ENCODE measurements at places on chromosomes 11 and 22.

GRCh38 chr22:24161909-24162308, 19.4 kb upstream of the SUSD2 start:
- no peak for DNase-seq

DNA sequence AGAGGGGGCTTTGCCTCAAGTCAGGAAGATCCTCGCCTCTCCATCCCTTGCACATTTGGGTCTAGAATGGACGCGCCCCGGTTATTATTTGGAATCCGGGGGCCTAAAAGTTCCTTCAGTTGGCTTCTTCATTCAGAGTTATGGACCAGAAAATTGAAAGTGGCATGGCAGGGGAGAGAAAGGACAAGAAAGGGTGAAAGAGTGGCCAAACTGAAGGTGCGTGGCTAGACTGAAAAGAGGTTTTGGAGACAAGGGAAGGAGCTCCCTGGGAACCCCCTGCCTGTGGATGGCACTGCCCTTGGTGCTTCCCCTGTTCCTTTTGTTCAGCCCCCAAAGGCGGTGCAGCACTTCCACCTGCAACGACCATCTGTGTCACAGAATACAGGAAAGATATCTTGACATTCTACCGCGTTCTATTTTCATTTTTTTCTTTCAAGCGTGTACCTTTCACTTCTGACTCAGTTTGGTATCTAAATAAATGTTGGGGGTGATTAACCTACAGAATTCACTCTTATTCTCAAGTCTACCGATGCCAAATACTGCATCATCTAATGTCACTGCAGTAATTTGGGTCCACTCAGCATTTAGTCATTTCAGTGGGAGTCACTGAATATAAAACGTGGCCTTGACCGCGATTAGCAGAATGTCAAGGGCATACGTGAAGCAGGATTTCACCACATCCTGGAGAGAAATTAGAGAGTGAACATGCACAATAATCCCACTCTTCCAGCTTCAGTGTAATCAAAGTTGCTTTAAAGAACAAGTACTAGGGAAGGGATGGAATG, 88.1 kb upstream of the ARHGAP32 start:
- DNase-seq = no peak

- no peak for DNase-seq
Measured at GRCh38 chr11:59184691-59185339, 12.9 kb downstream of the DTX4 start.

DNA sequence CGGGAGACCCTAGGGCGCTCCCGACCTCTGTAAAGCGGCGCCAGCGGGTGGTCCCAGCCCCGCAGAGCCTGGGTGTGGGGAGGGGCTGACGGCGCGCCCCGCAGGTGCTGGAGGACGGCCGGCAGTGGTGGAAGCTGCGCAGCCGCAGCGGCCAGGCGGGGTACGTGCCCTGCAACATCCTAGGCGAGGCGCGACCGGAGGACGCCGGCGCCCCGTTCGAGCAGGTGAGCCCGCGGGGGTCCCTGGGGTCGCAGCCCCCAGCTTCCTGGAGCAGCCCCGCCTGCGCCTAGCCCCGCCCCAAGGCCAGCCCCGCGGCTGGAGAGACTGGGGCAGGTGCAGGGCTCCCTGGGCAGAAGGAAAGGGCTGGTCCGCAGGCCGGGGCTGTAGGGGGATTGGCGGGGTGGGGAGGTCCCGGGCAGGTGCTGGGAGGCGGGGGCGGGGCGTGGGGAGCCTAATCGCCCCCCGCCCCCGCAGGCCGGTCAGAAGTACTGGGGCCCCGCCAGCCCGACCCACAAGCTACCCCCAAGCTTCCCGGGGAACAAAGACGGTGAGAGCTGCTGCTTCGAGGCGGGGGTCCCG, 19.7 kb downstream of the EPS8L2 start:
- DNase-seq = no peak

DNA sequence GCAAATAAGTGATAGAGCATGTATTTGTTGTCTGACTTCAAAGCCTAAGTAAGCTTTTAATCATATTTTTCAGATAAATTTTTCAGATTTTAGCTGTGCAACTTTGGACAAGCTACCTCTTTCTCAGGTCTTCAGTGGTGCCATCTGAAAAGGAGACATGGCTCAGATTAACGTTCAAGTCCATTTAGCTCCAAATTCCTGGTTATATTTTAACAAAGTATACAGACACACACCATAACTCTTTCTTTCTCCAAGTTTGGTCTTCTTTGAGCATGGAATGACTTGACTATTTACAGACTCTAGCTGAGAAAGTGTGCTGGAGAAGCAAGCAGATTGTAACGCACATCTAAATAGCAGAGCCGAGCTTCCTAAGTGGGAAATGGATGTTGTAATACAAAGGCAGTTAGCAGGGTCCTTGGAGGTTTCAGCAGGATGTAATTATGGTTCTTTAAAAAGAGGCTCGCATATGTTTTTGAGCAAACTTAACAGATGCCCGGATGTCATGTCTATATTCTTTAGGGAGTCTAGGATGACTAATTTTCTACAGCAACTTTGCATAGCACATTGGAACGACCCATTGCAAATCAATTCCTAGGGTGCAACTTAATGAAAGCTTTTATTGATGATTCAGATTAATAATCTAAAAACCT, 128.1 kb upstream of the E2F8 start:
- DNase-seq = no peak

- DNase-seq = peak; percentile 75
Measured at GRCh38 chr11:10322830-10323792, 18.2 kb downstream of the ADM start.

GRCh38 chr11:4539603-4540219, 5.3 kb upstream of the OR52M1 start:
- DNase-seq = peak; percentile 51

DNA sequence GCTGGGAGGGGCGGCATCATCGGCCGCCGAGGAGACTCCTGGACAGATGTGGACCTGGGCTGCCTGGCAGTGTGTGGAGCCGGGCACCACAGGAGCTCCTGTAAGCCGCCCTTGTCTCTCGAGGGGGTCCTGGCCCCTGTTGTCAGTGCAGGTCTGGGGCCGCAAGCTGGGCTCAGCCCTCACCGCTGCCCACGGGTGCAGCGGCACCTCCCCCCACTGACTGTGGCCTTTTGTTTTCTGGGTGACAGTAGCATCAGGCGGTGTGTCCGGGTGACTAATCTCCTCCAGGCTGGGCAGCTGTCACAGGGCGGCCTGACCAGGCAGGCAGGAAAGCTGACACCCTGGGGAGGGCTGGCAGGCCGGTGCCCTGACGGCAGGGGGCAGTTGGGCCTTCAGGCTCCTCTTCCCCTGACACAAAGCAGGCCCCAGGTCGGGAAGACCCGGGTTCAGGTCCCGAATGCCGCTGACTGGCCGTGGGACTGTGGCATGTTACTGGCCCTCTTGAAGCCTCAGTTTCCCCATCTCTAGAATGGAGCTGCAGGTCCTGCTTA, 16.3 kb downstream of the DGKZ start:
- no peak for DNase-seq

GRCh38 chr11:3616721-3617460, 24.9 kb downstream of the ART5 start:
- DNase-seq = no peak

DNA sequence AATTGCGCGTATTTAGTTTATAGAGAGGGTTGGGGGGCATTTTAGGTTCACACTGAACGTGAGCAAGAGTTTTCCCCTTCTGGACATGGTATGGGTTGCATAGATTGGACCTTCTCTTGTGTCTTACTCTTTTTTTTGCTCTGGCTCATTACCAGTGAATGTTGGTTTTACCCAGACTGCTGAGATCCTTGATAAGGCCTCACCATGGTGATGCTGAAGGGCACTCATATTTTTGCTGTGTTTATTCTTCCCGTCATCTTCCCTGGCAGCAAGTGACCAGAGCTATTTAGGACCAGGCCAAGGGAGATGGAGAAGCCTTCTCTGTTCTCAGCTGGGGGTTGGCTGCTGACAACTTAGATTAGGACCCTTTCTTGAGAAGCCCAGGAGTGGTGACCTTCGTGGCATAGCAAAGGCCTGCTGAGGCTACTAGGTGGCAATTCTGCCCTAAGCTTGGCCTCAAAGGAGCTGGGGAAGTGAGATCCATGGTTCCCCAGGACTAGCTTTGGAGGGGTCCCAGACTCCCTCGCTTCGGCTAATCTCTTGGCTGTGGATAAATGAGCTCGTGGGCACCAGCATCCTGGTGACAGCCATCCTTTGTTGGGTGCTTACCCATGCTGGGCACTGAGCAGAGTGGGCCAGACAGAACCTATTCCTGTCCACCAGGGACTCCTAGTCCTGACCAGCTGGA, 47.3 kb downstream of the GRIK4 start:
- no peak for DNase-seq

DNA sequence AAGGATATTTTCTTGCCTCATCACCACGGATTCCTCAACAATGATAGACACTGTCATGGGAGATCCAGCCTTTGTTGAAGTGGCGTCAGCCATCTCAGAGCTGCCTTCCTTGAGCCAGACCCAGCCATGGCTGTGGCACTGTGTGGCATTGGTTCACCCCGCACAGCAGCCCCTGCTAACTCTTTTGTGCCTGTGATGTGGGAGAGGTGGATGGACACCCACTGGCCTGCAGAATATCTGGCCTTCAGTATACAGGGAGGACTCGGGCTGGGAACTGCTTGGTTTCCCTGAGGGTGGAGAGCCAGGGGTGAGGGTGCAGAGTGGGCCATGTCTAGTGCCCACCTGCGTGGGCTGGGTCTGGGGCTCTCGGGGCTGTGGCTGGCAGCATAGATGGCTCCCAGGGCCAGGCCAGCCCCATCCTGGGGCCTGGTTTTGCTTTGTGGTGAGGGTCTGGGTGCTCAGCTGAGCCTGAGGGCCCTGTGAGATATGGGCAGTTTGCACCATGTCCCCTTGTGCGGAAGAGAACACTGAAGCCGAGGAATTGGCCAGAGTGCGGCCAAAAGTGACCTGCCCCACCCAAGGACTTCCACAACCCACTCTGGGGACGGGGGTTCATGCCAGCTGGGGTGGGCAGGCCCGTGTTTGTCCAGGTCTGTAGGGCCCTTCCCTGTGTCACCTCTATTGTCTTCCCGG, 6.1 kb downstream of the CLDN5 start:
- DNase-seq = no peak

GRCh38 chr11:79739591-79739990, 298.8 kb upstream of the TENM4 start:
- no peak for DNase-seq

DNA sequence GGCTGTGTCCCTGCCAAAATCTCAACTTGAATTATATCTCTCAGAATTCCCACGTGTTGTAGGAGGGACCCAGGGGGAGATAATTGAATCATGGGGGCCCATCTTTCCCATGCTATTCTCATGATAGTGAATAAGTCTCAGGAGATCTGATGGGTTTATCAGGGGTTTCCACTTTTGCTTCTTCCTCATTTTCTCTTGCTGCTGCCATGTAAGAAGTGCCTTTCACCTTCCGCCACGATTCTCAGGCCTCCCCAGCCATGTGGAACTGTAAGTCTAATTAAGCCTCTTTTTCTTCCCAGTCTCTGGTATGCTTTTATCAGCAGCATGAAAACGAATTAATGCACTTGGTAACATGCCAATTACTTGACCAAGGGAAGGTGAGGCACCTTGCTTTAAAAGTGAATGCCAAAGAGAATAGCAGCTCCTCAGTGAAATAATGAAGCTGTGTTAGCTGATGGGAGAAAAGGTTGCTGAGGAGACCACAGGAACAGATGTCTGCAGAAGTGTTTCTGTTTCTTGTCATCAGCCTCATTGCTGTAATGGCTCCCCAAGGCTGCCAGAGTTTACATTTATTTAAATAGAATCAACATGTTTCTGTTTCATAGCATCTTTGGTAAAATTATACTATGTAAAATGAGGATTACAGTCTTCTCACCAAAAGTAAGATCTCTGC, 89.0 kb upstream of the CD44 start:
- no peak for DNase-seq

DNA sequence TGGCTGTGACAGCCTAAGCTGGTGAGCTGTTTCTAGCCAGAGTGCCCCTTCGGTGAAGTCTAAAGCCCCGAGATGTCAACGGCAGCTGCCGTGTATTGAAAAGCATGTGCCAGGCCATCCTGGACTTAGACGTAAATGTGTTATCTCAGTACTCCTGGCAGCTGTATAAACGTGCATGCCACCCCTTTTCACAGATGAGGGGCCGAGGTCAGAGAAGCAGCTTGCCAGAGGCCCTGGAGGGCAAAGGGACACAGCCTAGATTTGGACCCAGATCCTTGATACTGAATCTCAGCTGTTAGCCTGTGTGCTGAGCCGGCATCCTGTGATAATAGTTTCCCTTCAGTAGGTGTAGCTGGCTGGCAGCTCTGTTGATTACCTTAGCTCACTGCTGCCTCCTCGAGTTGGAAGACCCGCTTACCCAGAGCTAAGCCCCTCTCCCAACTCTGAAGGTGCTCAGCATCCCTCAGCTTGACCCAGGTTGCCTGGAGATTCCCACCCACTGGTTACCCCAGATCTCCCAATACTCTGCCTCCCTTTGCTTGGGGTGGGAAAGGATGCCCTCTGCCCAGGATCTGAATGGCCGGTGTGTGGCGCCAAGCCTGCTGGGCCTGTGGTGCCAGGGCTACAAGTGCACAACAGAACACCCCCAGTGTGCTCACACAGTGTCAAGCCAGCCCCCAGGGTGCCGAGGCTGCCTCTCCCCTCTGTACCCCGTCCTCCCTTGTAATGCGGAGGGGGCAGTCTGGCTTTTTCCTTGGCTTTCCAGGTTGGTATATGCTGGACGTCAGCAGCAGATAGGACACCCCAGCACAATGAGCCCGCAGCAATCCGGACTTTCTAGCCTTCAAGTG, 59.8 kb upstream of the WNT7B start:
- DNase-seq = no peak

GRCh38 chr22:39135092-39135896, 17.2 kb downstream of the CBX7 start:
- DNase-seq = no peak

DNA sequence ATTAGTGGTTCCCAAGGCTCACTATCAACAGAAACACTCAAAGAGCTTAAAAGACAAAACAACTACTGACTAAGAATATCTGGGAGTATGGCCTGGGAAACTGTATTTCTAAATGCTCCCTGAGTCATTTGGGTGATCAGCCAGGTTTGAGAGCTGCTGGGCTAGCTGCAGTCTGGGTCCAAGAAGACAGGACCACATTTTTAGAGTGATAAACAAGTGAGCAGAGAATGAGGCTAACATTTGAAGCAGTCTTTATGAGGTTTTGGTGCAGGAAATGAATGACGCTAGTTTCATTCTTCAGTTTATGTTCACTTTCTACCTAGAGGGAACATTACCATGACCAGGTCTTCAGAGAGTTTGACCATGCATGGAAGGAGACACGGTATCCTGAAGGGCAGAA, 97.7 kb downstream of the TEAD1 start:
- no peak for DNase-seq

DNA sequence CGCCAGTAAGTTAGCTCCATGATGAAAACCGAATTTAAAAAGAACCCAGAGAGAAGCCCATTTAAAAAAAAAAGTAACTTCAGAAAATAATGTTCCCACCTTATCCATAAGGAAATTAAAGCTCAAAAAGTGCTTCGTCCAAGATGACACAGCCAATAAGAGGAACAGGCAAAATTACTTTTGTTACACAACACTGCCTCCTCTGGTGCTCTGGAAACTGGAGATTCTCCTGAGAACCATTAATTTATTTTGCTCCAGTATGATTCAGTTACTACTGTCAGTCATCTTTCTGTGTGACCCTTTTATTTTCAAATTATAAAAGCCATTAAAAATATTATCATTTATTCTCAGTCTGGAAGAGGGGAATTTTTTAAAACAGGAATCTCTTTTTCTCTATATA, 2.0 kb downstream of the IFT27 start:
- peak; percentile 25 for DNase-seq

- no peak for DNase-seq
Measured at GRCh38 chr11:109996060-109996459, 97.1 kb upstream of the ZC3H12C start.
